Osteocyte (in vitro differentiated cells): ENCODE measurements at places on chromosomes 5 and 9. TPM values are rescaled to one million over a fixed set of nuclear protein-coding genes. Genes with fewer than 3 reads are reported as not detected.

DNA sequence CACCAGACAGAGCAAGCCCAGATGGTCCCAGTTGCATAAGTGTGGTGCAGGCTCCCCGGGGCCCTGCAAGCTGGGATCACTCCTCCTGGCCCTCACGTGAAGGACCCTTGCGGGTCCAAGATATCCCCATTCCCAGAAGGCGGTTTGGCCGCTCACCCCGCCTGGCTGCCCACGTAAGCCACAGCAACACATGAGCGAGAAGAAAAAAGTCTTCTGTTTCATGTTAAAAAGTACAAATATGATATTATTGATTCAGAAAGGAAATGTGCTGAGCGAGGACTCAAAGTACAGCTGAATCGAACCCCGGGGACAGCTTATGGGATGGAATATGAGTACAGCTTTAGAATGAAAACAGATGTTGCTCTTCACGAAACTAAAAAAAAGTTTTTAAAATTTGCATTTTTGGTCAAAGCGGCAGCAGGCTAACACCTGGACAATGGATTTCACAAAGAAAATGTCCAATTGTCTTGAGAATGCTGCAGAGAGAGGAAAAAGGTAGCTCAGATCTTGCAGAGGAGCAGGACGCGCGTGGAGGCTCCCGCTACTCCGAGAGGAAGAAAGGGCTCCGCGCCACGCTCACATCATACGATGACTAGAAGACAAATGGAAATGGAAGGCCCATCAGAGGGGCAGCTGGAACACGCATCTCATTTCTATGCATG is 427.6 kb downstream of the IRX1 start:
- no peak overlapping the region for H3K4me3 ChIP-seq

PCDH1 gene
- total RNA-seq: 6.3 and 7.3 TPM in 2 replicates

- no peak overlapping the region for H3K27ac ChIP-seq
- H3K4me3 ChIP-seq: no peak overlapping the region
- H3K4me1 ChIP-seq: peaks cover 21% of the 10 kb centered on the region
- no peaks in the 10 kb centered on the region for H3K36me3 ChIP-seq
These were observed 90.7 kb upstream of the NR3C1 start for GRCh38 chr5:143494162-143494561.

SMAD5 gene
- total RNA-seq: 62.7 and 63.2 TPM in 2 replicates

DNA sequence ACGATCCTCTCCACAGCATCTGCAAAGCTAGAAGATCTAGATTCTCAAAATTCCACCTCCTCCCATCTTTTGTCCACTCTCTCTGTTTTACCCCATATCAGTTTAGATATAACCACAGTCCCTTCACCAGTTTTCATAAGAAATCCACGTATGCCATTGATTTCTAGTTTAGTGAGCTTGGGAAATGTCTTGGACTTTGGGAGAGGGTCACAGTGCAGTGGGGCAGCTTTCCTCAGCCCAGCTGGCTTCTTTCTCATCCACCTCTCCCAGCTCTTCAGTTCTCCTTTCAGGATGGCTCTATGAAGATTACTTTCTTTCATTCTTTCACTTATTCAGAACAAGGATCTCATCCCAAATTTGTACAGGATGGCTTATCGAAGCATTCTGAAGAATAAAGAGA is 203.9 kb upstream of the ADCY2 start:
- H3K36me3 ChIP-seq: no peaks in the 10 kb centered on the region
- no peak overlapping the region for H3K27ac ChIP-seq
- no peak overlapping the region for H3K4me3 ChIP-seq
- H3K27me3 ChIP-seq: no peaks in the 10 kb centered on the region
- no peak for DNase-seq

- no peaks in the 10 kb centered on the region for H3K36me3 ChIP-seq
- H3K27me3 ChIP-seq: peaks cover 2% of the 10 kb centered on the region
- DNase-seq: peak; percentile 79
- no peak overlapping the region for H3K27ac ChIP-seq
- no peak overlapping the region for H3K4me3 ChIP-seq
These were observed 66.9 kb downstream of the CTSL start for GRCh38 chr9:87792831-87793288.
